EH (cell line): ENCODE measurements at places on chromosomes 2 and 18.

DNA sequence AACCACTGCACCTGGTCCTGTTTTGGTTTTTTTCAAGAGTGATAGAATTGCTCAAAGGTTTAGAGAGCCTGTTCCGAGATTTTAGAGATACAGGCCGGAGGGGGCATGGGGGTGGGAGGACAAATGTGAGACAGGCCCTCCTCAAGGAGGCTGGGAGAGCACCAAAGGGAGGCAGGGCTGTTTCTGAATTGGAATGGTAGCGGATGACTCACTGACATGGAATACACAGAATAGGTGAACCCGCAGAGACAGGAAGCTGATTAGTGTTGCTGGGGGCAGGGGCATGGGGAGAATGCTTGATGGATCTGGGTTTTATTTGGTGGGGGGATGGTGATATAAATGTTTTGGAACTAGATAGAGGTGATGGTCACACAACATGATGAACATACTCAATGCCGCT lies 111.0 kb upstream of the MGAT5 start:
- DNase-seq: peak; percentile 73

DNA sequence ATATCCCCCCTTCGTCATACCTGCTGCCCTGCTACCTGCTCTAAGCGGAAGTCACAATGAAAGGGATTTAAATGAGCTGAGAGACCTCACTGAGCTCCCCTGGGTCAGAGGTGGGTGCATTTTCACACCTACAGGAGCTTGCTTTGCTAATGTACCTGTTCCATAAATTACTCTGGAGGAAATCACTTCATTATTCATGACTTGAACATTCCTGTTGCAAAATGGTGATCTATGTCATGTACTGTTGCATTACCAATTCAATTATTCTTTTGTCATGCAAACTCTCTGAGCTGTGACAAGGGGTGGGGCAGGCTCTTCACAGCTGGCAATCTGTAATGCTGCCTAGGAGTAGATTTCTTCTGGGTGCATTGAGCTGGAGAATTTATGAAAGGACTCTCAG lies 761.3 kb downstream of the TSN start:
- DNase-seq: no peak

GRCh38 chr18:49949951-49950395 lies 136.6 kb upstream of the ACAA2 start:
- DNase-seq: no peak

- no peak for DNase-seq
Measured at GRCh38 chr18:62730941-62731340, 15.6 kb downstream of the PHLPP1 start.

GRCh38 chr2:240732911-240733622 lies 41.4 kb downstream of the AQP12A start:
- no peak for DNase-seq

DNA sequence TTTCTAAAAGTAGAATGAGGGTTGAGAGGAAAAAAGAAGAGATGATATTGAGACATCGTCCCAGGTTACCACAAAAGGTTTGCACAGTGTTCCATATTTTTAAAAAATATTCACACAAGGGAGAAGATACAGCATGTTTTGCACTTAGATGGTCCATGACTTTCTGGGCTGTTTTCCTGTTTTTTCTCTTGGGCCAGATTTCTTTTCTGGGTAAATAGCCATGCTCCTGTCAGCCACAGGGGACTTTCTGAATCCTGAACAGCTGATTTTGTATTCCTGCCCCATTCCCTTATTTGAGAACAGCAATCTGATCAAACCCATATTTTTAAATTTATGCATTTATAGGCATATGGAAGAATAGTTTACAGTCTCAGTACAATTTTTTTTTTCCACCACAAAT lies 185.9 kb upstream of the NRP2 start:
- DNase-seq: no peak

DNA sequence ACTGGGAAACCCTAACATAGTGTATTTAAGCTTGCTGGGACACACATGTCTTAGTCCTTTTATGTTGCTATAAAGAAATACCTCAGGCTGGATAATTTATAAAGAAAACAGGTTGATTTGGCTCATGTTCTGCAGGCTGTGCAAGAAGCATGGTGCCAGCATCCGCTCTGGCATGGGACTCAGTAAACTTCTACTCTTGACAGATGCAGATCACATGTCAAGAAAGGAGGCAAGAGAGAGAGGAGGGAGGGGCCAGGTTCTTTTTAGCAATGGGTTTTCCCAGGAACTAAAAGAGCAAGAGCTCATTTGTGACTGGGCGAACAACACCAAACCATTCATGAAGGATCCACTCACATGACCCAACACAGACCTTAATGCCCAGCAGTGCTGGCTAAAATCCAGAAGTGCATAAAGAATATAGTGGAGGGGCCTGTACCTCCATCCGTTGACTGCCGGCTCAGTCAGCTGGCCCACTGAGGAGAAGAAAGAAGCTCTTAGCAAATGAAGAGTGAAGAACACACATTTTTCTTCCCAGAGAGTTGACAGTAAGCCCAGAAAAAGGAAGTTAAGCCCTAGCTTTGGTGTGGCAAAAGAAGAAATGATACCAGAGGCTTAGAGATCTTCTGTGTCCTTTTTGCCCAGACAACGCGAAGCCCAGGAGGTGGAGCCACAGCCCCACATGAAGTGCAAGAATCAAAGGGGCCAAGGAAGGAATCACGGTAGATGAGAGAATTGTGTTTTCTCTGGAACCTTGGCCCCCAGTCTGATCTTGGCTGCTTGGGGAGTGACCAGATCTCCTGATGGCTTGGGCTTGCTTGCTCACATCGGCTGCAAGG lies 183.5 kb upstream of the FAM98A start:
- DNase-seq: peak; percentile 20

GRCh38 chr18:46431522-46432171 lies 225.4 kb downstream of the LOXHD1 start:
- no peak for DNase-seq
